ENCODE measurements at places on chromosomes 3 and 15.

DNA sequence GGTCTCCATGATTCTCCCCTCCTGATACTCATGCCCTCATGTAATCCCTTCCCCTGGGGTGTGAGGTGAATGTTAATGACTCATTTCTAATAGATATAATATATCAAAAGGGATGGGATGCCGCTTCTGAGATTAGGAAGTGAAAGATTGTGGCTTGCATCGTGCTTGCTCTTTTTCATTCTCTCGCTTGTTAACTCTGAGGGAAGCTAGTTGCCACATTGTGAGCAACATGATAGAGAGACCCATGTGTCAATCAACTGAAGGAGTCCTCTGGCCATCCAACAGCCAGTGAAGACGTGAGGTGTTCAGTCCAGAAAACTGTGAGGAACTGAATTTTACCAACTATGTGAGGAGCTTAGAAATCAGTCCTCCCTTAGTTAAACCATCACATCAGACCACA is 28.9 kb upstream of the DRD3 start:
- DNase-seq, result no peak

GRCh38 chr3:24043168-24043567 is 98.1 kb downstream of the NR1D2 start:
- DNase-seq, result no peak

DNA sequence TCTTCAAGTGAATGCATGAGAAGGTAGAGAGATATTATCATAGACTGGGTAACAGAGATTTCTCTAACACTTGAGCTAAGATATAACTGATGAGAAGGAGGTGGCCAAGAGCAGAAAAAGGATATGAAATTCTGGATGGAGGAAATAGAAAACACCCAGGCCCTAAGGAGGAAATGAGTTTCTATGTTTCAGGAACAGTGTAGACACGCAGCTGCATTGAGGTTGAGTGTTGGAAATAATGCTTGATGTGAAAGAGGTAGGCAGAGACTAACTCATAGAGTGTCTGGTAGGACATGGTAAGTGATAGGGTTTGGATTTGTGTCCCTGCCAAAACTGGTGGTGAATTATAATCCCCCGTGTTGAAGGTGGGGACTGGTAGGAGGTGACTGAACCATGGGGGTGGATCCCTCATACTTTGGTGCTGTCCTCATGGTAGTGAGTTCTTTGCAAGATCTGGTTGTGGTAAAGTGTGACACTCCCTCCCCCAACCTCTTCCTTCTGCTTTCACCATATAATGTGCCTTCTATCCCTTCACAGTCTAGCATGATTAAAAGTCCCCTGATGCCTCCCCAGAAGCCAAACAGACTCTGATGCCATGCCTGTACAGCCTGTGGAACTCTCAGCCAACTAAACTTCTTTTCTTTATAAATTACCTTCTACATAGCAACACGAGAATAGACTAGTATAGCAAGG is 787.3 kb downstream of the EDEM1 start:
- DNase-seq, result no peak

DNA sequence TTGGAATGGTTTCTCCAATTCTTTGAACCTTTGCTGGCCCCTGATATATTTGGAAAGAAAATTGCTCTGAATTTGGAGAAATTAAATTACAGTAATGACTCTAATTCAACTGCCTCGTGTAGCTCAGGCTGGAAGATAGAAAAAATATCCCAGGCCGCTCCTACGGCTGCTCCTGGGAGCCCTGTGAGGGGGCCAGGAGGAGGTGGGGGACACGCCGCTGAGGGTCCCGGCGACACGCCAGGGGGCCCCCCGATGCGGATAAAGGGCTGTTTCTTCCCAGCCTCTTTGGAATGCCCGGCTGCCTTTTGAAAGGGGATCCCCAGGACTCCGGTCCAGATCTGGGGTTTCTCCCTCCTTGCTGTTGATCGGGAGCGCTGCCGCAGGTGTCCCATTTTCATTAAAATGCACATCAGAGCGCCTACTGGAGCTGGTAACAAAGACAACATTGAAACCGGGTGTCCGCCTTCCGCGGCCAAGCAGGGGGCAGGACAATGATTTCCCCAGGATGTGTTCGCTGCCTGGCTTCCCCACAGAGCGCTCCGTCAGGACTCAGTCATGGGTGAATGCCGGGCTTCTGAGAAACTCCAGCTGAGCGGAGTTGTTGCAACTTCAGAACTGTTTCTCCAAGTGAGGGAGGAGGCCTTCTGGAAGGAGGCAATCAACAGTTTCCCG is 200.1 kb upstream of the KBTBD8 start:
- peak; percentile 25 for DNase-seq

GRCh38 chr15:43210172-43210745 is 10.6 kb downstream of the EPB42 start:
- no peak for DNase-seq

DNA sequence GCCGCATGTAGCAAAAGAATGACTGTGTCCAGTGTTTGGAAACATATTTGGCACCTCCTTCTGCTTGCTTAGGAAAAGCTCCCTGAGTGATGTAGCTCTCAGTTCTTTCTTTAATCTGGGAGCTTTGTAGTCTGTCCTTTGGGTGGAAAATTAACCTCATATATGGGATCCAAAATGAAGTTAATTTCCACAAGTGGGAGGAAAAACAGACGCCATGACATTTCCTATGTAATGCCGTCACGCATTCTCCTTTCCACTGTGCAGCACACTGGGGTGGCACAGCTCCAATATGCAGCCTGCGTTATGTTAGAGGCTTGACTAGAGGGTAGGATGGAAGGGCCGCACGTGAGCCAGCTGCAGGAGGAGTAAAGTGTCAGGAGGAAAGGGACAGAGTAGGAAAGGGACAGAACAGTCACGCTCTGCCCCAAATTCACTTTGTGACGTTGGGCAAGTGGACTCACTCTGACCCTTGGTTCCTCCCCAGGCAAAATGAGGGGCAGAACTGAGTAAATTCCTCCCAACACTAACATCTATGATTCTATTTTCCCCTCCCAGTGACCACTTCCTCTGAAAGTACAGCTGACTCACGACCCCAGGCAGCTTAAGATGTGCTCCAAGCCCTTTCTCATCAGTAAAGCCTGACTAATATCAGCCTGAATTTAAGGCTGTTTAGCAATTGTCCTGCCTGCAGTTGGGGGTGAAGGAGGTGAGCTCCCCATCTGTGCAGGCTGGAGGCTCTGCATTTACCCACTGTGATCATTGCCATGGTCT is 176.5 kb upstream of the PFN2 start:
- DNase-seq, result no peak

DNA sequence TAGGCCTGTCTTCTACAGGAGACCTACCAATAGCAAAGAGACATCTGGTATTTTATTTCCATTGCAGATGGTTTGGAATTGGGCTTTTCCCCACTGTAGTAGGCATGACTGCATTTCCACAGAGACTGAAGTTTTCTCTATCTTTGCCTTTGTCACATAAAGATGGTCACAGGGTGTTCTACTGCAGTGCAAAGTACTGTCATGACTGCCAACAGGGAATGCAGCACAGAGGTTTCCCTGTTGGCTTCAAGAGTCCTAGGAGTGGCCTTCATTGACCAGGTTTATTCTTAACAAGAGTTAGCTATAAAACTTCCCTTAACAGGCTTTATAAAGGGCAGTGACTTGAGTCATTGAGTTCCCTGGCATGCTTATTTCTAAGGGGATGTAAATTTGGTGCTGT is 36.8 kb upstream of the TM4SF4 start:
- no peak for DNase-seq

DNA sequence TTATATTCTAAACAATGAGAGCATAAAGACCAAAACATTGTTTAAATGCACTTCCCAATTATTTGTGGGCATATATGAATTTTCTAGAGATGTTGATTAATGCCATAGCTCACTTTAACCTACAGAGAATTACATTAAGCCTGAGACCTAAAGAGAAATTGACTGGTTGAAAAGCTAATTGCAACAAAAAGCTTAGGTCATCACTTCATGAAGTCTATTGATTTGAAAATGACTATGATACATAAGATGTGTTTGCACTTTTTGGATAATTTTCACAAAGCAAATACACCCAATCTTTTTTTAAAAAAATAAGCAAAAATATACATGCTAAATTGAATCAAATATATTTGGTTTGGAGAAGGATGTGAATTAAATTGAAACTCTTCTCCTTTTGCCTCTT is 532.8 kb upstream of the GOLIM4 start:
- no peak for DNase-seq

- no peak for DNase-seq
Measured at GRCh38 chr3:116863822-116864589, 154.4 kb downstream of the TUSC7 start.
